ENCODE measurements at places on chromosomes 6 and 20. TPM values are rescaled to one million over a fixed set of nuclear protein-coding genes. Genes with fewer than 3 reads are reported as not detected.

The MDC1 gene
- polyA plus RNA-seq, result 0.27 TPM

The CDKN1A gene
- polyA plus RNA-seq, result 1,223 TPM

The ZNF133 gene
- 3.4 TPM for polyA plus RNA-seq

The B4GALT5 gene
- 2.4 TPM for polyA plus RNA-seq

The HSPA12B gene
- not detected for polyA plus RNA-seq

The PSORS1C2 gene
- polyA plus RNA-seq, result not detected

The LRFN2 gene
- polyA plus RNA-seq, result not detected

The SNAI1 gene
- polyA plus RNA-seq, result 2.6 TPM

The SOX18 gene
- polyA plus RNA-seq, result not detected

The ECT2L gene
- not detected for polyA plus RNA-seq

The MTFR2 gene
- polyA plus RNA-seq, result 0.41 TPM

The SIRPB1 gene
- polyA plus RNA-seq, result 437 TPM

All from CD14-positive monocyte (primary cell).